Activated CD4-positive, alpha-beta T cell treated with anti-CD3 and anti-CD28 coated beads, Interleukin-2, amount 50 U/mL, for 48 hours (primary cell): ENCODE measurements at places on chromosomes 7 and 10.
A peak's percentile ranks its signal among the peaks of the same experiment; 100 is the strongest.

- DNase-seq: peak; percentile 43
These were observed 169.9 kb upstream of the ASAH2 start for GRCh38 chr10:50421026-50421719.

GRCh38 chr10:7408291-7409044 lies 2.4 kb downstream of the SFMBT2 start:
- peak; percentile 65 for DNase-seq

GRCh38 chr10:6497620-6498019 lies 82.5 kb downstream of the PRKCQ start:
- no peak for DNase-seq

GRCh38 chr10:24606021-24606420 lies 117.7 kb downstream of the ARHGAP21 start:
- DNase-seq: no peak

- DNase-seq: no peak
These were observed 79.5 kb downstream of the FAM185A start for GRCh38 chr7:102828286-102828685.

DNA sequence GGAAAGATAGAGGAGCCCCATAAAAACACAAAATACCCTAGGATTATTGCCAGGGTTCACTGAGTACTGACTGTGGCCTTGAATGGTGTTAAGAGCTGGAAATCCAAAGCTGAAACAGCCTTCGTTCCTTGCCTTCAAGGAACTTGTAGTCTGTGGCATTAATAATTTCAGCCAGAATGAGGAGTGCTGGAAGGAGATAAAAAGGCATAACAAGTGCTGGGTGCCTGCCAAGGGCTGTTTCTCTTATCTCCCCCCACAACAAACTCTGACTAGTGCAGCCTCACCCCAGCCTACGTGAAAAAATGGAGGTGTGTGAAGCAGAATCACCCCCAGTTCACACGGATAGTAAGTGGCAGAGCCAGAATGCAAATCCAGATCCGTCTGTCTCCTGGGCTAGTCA lies 199.1 kb upstream of the LYZL2 start:
- DNase-seq: no peak

- no peak for DNase-seq
These were observed 410.0 kb upstream of the MGMT start for GRCh38 chr10:129056734-129057689.
